Naive thymus-derived CD8-positive, alpha-beta T cell (primary cell): ENCODE measurements at places on chromosomes 6 and 20. TPM values are rescaled to one million over a fixed set of nuclear protein-coding genes. Genes with fewer than 3 reads are reported as not detected.

DNA sequence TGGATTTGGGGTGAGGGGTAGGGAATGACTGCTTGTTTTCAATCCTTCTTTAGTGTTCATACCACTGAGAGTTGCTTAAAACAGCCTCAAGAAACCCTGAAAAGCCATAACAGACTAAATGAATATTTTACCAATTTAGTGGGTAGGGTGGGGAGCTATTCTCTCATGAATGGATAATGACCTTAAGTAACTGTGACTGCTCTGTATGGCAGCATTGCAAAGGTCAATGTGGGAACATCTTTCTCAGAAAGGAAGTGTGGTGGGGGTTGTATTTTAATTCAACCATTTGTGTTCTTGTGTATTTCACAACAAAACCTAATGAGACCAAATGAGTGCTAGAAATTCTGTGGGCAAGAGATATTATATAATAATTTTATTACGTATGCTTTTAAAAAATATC lies 55.7 kb downstream of the PHACTR2 start:
- no peaks in the 10 kb centered on the region for H3K36me3 ChIP-seq
- DNase-seq: no peak
- peaks cover 8% of the 10 kb centered on the region for H3K4me1 ChIP-seq
- H3K27ac ChIP-seq: no peak overlapping the region
- H3K4me3 ChIP-seq: no peak overlapping the region

GRCh38 chr20:58938541-58938940 lies 42.5 kb upstream of the NELFCD start:
- DNase-seq: no peak
- no peak overlapping the region for H3K4me3 ChIP-seq
- H3K27me3 ChIP-seq: peaks cover 3% of the 10 kb centered on the region
- no peak overlapping the region for H3K27ac ChIP-seq
- no peaks in the 10 kb centered on the region for H3K36me3 ChIP-seq

DNA sequence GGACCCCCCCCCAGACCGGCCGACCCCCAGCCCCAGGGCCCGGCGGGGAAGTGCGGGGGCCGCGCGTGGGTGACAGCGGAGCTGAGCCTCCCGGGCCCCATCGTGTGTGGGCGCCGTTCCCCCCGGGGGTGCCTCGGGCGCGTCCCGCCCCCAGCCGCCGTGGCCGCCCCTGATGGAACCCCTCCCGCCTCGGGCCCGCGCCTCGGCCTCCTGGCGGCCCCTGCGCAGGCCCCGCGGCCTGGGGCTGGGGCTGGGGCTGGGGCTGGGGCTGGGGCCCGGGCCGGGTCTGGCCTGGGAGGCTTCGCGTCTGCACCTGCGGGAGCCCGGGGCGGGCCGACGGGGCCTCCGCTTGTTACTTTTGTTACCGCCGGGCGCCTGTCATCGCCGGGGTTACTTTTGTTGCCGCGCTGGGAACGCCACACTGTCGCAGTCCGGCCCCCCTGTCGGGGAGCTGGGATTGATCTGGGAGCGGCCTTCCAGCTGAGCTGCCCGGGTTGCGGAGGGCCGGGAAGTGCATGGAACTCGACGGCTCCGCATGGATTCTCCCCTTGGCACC lies 598 bp downstream of the OGFR start:
- peaks cover 6% of the 10 kb centered on the region for H3K36me3 ChIP-seq
- H3K27me3 ChIP-seq: no peaks in the 10 kb centered on the region
- no peak for DNase-seq
- peak overlapping the region; percentile 72 for H3K27ac ChIP-seq
- H3K4me1 ChIP-seq: peaks cover 39% of the 10 kb centered on the region
- peak overlapping the region; percentile 75 for H3K4me3 ChIP-seq

DNA sequence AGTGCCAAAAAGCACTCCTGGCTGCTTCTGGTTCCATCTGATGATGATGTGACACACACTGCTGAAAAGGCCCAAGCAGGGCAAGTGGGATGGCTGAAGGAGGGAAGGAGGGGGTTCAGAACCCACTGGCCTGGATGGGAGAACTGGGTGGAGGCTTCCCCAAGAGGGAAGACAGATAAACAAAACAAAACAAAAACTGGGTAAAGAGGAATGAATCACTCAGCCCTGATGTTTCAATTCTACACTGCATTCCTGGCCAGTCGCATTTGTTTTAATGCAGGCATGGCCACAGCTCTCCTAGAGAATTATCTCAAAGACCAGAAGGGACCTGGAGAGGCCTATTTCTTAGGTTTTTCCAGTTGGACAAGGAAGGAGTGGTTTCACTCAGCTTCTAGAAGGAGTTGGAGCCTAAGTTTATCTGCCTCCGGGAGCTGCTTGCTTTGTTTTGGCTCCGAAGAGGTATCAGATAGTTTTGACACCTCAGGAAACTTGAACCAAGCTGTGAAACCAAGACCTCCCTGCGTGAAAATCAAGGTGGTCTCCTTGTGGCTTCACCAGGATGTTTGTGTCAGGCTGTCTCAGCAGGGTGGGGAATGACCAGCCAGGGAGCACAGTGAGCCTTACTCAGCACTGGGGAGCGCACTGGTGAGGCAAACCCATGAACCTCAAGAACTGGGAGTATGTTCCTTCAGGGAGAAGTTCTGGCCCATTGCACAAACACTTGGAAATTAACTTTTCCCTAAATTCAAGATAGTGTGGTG lies 16.1 kb downstream of the TTPAL start:
- H3K4me1 ChIP-seq: peaks cover 14% of the 10 kb centered on the region
- H3K27ac ChIP-seq: peak overlapping the region; percentile 86
- H3K27me3 ChIP-seq: no peaks in the 10 kb centered on the region

- no peaks in the 10 kb centered on the region for H3K36me3 ChIP-seq
- H3K27ac ChIP-seq: no peak overlapping the region
- H3K27me3 ChIP-seq: peaks cover 2% of the 10 kb centered on the region
- no peak for DNase-seq
Measured at GRCh38 chr6:11952316-11952715, 59.8 kb upstream of the HIVEP1 start.

GRCh38 chr6:1337791-1338190 lies 25.9 kb downstream of the FOXQ1 start:
- no peak overlapping the region for H3K4me3 ChIP-seq
- no peaks in the 10 kb centered on the region for H3K4me1 ChIP-seq
- peaks cover 28% of the 10 kb centered on the region for H3K27me3 ChIP-seq
- H3K36me3 ChIP-seq: peaks cover 6% of the 10 kb centered on the region
- H3K27ac ChIP-seq: no peak overlapping the region

DNA sequence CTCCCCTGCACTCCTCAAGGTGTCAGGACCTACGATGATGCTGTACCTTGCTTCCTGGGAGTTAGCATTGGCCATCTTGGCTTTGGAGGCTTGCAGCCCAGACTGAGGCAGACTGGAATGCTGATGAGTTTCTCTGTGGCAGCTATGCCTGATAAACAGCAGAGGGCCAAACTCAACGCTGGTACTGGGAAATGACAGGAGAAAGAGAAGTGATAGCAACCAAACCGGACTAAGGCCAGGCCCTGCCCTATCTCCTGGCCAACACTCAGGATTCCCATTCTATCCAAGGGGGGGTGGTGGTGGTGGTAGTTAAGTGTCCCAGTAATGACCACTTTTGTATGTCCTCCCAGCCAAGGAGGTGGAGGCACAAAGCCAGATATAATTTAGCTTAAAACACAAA lies 90.0 kb upstream of the DTNBP1 start:
- no peak overlapping the region for H3K27ac ChIP-seq
- H3K4me1 ChIP-seq: no peaks in the 10 kb centered on the region
- DNase-seq: no peak
- no peaks in the 10 kb centered on the region for H3K36me3 ChIP-seq

GRCh38 chr20:20216941-20217340 lies 151.0 kb upstream of the INSM1 start:
- peaks cover 4% of the 10 kb centered on the region for H3K27me3 ChIP-seq
- no peak overlapping the region for H3K4me3 ChIP-seq
- H3K27ac ChIP-seq: no peak overlapping the region

- no peak overlapping the region for H3K4me3 ChIP-seq
- peaks cover 9% of the 10 kb centered on the region for H3K27me3 ChIP-seq
- H3K27ac ChIP-seq: no peak overlapping the region
- DNase-seq: no peak
Measured at GRCh38 chr20:43243672-43244269, 54.1 kb upstream of the PTPRT start.

DNA sequence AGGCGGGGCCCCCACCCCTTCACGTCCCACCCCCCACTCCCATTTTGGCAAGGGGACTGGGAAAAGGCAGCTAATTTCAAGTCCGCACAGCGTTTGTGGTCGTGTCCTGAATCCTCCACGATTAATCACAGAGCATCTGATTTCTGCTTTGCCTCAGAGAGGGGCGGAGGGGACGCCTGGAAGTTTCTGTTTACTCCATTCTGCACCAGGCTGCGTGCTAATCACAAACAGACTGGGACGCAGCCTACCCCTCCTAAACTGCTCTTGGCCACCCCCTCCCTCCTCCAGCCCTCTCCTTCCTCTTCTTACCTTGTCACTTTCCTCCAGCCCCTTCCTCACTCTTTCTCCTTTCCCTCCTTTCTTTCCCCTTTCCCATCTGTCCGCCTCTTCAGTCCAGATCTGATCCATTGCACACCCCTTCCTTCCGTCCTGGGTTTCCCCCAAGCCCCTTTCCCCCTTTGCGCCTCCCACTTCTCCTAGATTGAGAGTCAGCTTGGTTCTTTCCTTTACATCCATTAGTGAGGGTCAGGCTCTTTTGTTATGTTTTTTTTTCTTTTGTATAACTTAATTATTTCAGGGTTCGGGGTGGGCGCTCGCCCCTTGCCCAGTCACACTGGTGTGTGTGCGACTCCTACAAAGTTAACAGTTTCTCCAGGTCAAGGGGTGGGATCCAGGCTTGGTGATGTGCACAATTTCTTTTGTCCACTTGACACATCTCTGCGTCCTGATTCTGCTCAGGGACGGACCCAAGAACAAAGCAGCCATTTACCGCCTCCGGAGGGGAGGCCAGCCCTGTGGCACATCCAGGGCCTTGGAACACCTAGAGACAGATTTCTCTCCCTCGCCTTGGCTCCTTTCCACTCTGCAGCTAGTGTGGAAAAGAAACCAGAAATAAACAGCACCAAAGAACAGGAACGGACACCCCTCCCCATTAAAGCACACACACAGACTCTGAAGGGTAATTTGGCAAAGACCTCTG lies 520 bp upstream of the RIPOR3 start:
- H3K4me1 ChIP-seq: peaks cover 10% of the 10 kb centered on the region
- H3K4me3 ChIP-seq: peak overlapping the region; percentile 26
- peaks cover 42% of the 10 kb centered on the region for H3K27me3 ChIP-seq
- H3K36me3 ChIP-seq: no peaks in the 10 kb centered on the region
- H3K27ac ChIP-seq: no peak overlapping the region
- DNase-seq: no peak

GRCh38 chr6:143594647-143595046 lies 83.1 kb upstream of the PHACTR2 start:
- no peak overlapping the region for H3K4me3 ChIP-seq
- DNase-seq: no peak
- H3K27me3 ChIP-seq: no peaks in the 10 kb centered on the region

- H3K4me1 ChIP-seq: peaks cover 3% of the 10 kb centered on the region
- no peaks in the 10 kb centered on the region for H3K36me3 ChIP-seq
- no peak for DNase-seq
- no peak overlapping the region for H3K27ac ChIP-seq
- no peak overlapping the region for H3K4me3 ChIP-seq
Measured at GRCh38 chr6:7899101-7899888, 11.3 kb downstream of the TXNDC5 start.

GRCh38 chr6:46688117-46688965 lies 656 bp downstream of the TDRD6 start:
- peaks cover 6% of the 10 kb centered on the region for H3K27me3 ChIP-seq
- no peaks in the 10 kb centered on the region for H3K36me3 ChIP-seq
- no peak overlapping the region for H3K27ac ChIP-seq
- no peak for DNase-seq
- H3K4me1 ChIP-seq: no peaks in the 10 kb centered on the region

- peak overlapping the region; percentile 11 for H3K27ac ChIP-seq
- peaks cover 10% of the 10 kb centered on the region for H3K4me1 ChIP-seq
- H3K4me3 ChIP-seq: no peak overlapping the region
- peaks cover 3% of the 10 kb centered on the region for H3K27me3 ChIP-seq
- H3K36me3 ChIP-seq: no peaks in the 10 kb centered on the region
Measured at GRCh38 chr6:6331946-6332601, 11.6 kb upstream of the F13A1 start.

DNA sequence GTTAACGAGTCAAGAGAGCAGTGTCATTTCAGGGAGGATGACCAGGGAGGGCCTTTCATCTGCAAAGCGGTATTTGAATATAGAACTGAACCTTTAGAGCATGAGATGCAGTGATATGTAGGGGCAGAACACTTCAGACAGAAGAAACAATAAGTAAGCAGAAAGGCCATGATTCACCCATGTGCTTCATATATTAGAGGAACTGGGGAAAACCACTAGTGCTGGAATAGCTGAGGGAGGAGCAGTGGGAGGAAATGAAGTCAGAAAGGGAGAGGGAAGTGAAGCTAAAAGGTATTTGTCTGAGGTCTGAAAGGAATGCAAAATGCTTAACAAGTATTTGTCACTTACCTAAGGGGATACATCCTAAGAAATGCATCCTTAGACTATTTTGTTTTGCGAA lies 391.2 kb downstream of the ADGRB3 start:
- H3K27me3 ChIP-seq: no peaks in the 10 kb centered on the region
- H3K27ac ChIP-seq: no peak overlapping the region
- no peaks in the 10 kb centered on the region for H3K36me3 ChIP-seq
- H3K4me1 ChIP-seq: no peaks in the 10 kb centered on the region

- no peaks in the 10 kb centered on the region for H3K27me3 ChIP-seq
- no peak overlapping the region for H3K27ac ChIP-seq
- peaks cover 3% of the 10 kb centered on the region for H3K36me3 ChIP-seq
- H3K4me1 ChIP-seq: no peaks in the 10 kb centered on the region
- no peak for DNase-seq
- H3K4me3 ChIP-seq: no peak overlapping the region
Measured at GRCh38 chr6:2688401-2689064, 62.2 kb downstream of the MYLK4 start.

DNA sequence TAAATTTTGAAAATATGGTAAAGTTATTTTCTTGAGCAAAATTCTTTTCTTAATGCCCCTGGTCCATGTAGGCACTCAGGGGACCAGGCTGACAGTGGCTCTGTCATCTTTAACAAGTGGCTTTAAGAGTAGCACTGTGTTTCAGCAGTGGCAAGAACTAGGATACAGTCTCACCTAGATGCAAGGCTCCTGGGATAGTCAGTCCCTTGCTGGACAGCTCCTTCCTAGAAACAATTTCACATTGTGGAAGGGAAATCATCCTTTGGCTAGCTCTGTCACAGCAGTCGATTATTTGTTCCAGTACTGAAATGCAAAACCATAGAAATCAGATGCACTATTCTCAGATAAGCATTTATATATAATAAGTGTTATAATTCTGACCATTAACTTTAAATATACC lies 175.4 kb upstream of the KCNQ5 start:
- H3K27ac ChIP-seq: no peak overlapping the region
- H3K4me1 ChIP-seq: no peaks in the 10 kb centered on the region
- H3K4me3 ChIP-seq: no peak overlapping the region

Gene SPATS1
- not detected for total RNA-seq

Gene CD83
- total RNA-seq: 10.4 TPM

Gene TTK
- total RNA-seq: 1.2 TPM

Gene ADGRF5
- not detected for total RNA-seq

Gene PTPRT
- not detected for total RNA-seq

Gene HSPA12B
- total RNA-seq: not detected

Gene HUS1B
- total RNA-seq: 1.6 TPM

Gene NKAIN4
- not detected for total RNA-seq

Gene HCRTR2
- not detected for total RNA-seq

Gene KHDC1L
- total RNA-seq: not detected

Gene TMEM151B
- not detected for total RNA-seq
